ENCODE measurements at places on chromosomes 2 and 18.

- no peak for DNase-seq
These were observed 56.3 kb upstream of the STAT1 start for GRCh38 chr2:191070276-191070675.

- peak; percentile 20 for DNase-seq
These were observed 14.1 kb upstream of the CHRNA1 start for GRCh38 chr2:174778085-174778981.

- no peak for DNase-seq
These were observed 45.2 kb upstream of the NOSTRIN start for GRCh38 chr2:168757223-168757622.

DNA sequence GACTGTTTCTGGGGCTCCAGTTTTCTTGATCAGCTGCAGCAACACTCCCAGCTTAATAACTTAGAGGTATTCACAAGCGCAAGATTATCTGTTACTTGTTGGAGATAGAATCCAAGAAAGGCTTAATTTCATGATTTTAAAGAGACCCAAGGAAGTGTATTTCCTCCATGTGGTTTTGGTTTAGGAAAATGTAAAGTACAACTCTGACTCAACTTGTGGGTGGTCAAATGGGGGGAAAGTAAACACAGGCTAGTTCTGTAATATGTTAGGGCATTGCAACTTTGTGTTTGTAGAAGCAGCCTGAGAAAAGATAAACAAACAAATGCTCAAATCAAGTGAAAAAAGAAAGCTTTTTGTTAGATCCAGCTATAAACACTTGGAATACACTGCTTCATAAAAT lies 90.1 kb upstream of the COL3A1 start:
- DNase-seq = no peak

DNA sequence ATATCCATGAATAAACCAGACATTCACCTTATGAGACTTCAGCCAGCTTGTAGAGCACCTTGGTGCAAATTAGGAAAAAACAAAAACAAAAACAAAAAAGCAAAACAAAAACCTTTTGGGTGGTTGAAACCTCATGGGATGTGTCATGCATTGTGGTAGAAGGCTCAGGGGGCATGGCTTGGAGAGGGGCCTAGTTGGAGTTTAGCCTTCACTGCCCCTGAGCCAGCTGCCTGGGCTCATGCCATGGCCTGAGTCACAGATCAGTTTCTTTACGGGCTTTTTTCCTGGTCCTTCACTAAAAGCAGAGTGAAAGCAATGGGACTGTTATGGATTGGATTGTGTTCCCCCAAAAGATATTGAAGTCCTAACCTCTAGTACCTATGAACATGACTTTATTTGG lies 22.0 kb upstream of the DAPL1 start:
- peak; percentile 9 for DNase-seq

DNA sequence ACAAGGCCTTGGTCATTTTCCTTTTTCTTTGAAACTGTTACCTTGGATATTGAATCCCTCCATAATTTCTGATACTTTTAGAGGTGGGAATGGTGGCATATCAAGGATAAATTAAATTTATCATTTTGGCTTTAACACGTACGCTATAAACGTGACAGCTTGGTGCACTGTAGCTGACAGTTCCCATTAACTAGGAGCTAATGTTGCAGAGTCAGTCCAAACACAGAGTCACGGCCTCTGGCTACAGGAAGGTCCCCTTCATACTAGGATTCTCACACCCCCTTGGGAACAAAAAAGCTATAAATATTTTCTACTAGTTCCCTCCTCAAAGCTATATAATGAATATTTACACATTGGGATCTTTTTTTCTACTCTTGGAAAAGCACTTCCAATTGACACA lies 17.7 kb upstream of the ERBB4 start:
- DNase-seq = no peak

Data from PC-3 (cell line).